ENCODE measurements at places on chromosomes 2 and 18.

- no peak for DNase-seq
Measured at GRCh38 chr18:68916734-68917133, 118.9 kb downstream of the CCDC102B start.

- DNase-seq = no peak
Measured at GRCh38 chr2:104046466-104046865, 807.4 kb upstream of the POU3F3 start.

- DNase-seq = no peak
Measured at GRCh38 chr2:219836647-219837177, 209.3 kb downstream of the SLC4A3 start.

- no peak for DNase-seq
Measured at GRCh38 chr2:23649819-23650218, 264.8 kb downstream of the KLHL29 start.

DNA sequence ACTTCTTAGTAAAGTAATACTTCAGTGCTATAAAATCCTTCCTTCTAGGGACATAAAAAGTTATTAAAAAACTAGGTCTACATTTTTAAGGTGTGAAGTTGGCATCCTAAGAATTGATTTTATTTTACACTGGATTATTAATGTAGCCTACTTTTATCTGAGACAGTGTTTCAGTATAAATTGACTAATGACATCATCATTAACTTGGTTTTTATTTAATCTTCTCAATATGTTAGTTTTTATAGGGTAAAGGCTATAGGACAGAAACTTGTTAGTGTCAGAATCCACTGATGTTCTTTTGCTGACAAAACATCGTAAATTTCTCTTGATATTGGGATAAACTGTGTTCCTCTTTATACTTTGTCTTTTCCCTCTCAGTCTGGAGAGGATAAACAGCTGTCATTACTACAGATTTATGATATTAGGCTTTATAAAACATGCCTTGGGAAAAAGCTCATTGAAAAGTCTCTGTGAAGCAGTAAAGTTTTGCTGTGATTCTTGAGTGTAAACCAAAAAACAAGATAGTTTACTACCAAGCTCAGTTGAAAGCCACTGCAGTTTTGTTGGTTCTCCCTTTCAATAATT, 569.9 kb downstream of the EPHA4 start:
- DNase-seq = no peak

DNA sequence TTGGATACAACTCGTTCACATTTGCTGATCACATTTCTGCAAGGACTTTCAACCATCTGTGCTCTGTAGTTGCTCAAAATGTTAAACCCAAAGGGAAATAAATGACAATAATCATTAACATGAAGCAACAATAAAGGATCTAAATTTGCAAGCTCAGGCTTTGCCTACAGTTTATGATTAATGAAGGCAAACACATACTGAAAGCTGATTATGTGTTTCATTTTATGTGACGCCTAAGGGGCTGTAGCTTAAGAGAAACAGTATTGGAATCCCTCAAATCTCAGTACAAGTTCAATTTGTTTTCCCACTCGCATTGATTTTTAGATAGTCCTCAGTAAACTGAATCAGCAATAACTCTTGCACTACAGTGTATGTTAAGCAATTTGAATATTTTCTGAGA, 160.3 kb upstream of the FSIP2 start:
- DNase-seq = no peak

DNA sequence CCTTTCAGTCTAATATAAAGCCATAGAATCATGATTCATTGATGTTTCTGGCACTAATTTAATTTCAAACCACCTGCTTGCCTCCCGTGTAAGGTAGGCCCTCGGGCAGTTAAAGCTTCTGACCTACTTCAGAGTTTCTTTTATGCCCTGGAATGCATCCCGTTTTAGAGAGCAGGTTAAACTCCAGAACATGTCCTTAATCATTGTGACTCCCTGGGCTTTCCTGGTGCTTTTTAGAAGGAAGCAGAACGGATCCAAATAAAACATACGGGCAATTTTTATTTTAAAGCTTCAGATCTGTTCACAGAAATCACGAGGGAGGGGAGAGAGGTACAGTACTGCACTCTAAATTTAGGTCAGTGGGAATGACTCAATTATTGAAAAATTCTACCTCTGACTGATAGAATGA, 134.8 kb downstream of the GCA start:
- DNase-seq = no peak

GRCh38 chr2:65710779-65711295, 278.4 kb upstream of the SPRED2 start:
- DNase-seq = no peak

DNA sequence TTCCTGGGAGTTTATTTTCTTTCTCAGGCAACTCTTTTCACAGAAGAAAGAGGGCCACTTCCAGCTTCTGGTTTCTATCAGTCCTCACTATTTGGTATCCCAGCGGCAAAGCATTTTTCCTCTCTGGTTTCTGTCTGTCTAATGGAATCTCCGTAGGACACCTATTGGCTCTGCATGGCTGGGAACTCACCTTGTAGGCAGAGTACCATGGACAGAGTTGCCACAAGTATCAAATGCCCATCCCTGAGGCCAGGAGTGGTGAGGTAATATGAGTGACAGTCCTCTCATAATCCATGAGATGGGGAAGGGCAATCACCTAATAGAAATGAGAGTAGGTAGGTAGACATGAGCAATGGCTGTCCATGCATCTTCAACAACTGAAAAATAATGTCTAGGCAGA, 369.5 kb upstream of the PIK3C3 start:
- no peak for DNase-seq

DNA sequence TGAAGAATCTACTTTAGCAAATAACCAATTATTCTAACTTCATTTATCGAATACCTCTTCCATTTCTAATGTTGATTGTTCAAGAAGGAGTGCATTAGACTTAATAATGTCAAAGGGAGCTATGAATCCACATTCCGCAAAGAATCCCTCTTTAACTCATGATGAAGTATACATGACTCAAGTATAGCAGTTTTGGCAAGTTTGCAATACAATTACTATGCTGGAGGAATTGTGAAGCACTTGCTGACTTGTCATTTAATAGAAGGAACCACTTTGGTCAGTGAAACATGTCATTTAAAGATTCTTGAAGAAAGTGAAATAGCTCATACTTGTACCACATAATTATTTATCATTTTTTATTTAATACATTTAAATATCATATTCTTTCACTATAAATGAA, 125.1 kb downstream of the SLC39A10 start:
- DNase-seq = no peak

DNA sequence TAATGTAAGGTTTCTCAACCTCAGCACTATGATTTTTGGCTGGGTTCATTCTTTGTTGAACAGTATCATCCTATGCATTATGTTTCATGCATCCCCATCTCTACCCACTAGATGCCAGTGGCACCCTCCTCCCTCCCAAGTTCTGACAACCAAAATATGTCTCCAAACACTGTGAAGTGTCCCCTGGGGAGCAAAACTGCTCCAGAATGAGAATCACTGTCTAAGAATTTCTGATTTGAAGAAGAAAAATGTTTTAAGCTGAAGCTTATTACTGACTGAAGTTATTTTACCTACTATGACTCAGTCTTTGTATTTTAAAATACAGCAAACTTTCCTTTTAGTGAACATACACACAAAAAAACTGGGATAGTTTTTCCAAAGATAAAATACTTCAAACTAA, 3.4 kb downstream of the THADA start:
- no peak for DNase-seq

GRCh38 chr2:196606516-196606915, 33.0 kb upstream of the CCDC150 start:
- DNase-seq = no peak

DNA sequence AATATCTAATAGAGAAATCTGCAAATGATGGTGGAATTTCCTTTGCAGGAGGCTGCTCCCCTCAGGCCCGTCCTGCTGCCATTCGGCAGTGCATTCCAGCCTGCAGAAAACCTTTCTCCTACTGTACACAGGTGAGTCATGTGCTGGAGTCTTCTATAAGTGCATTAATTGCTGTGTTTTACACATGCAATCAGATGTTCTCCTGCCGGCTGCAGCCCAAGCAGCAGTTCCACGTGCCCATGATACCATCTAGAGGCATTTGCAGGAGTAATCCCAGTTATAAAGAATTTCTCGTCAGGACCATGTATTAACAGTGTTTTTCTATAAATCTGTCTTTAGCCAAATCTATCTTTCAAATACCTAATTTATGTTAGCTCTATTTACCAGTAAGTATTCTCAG, 304.7 kb upstream of the HNMT start:
- DNase-seq = no peak

GRCh38 chr2:239399921-239400595, 762 bp downstream of the HDAC4 start:
- DNase-seq = no peak

- no peak for DNase-seq
Measured at GRCh38 chr2:42967959-42968674, 175.7 kb upstream of the HAAO start.

- no peak for DNase-seq
Measured at GRCh38 chr18:25853691-25854433, 236.6 kb downstream of the SS18 start.

DNA sequence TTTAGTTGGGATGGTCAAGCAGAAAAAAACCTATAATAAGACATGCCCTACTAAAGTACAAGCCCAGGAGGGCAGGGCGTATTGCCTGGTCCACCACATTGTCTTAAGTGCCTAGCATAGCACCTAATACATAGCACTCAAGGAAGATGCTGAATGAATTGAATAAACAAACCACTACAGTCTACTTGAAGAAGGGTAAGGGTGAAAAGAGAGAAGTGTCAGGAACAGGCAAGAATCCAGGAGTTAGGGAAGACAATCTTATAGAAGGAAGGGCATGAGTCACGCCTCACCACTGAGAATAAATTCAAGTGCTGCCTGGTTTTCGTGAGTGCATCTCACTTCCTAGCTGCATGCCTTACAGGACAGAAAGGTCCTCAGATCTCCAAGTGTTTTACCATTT, 13.9 kb downstream of the SLC19A3 start:
- DNase-seq = no peak

- DNase-seq = no peak
Measured at GRCh38 chr18:28050545-28050944, 126.4 kb downstream of the CDH2 start.

DNA sequence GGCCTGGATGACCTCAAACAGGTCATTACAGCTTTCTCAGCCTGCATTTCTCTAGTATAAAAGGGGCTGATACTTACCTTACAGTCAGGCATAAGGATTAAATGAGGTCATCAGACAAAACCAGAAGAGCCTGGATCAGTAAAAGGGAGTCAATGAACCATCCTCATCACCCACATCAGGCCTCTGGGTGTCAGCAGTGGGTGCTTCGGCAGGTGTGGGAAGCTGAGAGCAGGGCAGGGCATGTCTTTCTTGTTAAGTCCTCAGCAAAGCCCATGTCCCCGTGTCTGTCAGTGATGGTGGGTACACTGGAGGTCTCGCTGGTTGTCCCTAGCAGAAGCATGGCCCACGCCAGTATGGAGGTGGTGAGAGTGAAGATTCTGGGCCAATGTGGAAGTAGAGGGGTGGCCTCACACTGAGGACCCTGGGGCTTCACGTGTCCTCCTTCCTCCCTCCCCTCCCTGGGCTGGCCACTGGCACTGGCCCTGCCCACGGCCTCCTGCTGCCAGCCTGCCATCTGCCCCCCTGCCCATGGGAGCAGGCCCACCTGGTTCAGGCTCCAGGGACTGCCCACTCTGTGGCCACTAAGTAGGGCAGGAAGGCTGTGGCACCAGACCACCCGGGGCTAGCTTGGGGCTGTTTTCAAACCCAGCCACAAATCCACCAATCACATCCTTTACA, 4.4 kb downstream of the ADRA2B start:
- DNase-seq = no peak

DNA sequence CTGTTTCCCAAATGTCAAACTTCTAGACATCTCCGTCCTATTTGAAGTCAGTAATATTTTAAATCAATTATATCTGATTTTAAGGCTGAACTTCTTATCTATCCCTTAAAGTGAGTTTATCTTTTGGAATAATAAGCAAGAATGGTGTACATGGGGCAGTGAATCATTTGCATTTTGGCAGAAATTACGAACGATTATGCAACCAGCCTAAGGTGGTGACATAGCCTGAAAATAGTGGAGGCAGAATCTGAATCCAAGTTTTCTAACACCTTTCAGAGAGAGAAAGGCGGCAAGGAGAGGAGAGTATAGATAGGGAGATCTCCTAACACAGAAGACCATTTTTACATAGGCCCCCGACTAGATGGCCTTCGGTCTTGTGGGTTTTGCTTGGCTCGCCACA, 10.7 kb downstream of the ZBTB14 start:
- DNase-seq = no peak

GRCh38 chr2:151083856-151084795, 177.5 kb downstream of the RBM43 start:
- DNase-seq = no peak

GRCh38 chr2:233331536-233331935, 22.8 kb upstream of the DGKD start:
- DNase-seq = peak; percentile 63

- DNase-seq = no peak
Measured at GRCh38 chr2:18630941-18631340, 41.6 kb upstream of the NT5C1B start.

DNA sequence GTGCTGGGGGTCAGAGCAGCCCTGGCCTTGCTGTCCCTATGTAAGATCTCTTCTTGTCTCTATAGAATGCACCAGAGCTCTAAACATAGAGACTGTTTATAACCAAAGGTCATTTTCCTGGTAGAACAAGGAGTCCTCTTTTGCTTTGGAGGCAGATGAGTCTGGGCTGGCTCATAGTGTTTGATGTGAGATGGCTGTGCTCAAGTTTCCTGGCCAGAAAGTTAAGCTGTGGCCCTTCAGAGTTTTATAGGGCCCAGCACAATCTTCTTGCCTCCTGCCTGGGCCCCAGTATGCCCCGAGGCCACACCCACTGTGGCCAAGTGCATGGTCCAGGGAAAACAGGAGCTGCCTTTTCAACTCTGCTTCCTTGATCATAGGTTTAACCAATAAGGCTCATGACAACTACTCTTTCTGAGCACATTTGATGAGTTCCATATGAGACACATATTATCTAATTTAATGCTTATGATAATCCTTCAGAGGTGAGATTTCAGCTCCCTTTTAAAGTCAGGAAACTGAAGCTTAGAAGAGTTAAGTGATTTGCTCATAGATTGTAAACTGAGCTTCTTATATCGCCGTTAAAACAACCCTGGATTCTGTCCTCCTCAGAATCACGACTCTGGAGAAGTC, 66.3 kb downstream of the MYCN start:
- no peak for DNase-seq

- DNase-seq = no peak
Measured at GRCh38 chr18:35024965-35025364, 16.2 kb upstream of the MAPRE2 start.

DNA sequence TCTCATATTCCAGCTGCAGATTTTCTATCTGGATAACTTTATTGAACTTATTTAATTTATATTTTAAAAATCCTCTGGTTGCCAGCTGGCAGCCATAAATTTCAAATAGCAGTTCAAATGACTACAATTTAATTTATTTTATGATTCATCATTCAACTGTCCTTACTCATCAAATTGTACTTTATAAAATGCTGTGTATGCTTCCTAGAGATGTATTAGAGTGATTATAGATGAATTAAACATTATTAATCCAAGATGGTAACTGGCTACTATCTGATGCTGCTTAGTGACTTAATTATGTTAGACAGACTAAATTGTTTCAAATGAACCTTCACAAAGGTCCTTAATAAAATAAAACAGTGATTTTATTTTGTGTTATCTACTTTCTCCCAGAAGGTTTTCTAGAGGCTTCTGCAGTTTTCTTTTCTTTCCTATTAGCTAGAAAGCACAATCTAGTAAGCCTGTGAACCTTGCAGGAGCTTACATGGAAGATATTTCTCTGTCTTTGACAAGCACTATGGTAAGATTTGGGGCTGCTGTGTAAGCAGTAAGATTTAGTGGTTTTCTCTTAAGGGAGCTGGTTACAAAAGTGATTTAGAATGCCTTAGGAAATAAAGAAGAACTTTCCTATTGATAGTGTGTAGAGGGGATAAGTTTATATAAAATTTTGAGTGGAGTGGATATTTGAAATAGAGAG, 322.3 kb downstream of the FSIP2 start:
- no peak for DNase-seq

All from stimulated activated CD4-positive, alpha-beta T cell treated with anti-CD3 and anti-CD28 coated beads, Interleukin-1b, Interleukin-23, amount 100 ng/mL, for 4 hours (primary cell).